ENCODE measurements at places on chromosomes 7 and 10.

- no peak for DNase-seq
Measured at GRCh38 chr7:131219312-131220041, 108.2 kb upstream of the MKLN1 start.

DNA sequence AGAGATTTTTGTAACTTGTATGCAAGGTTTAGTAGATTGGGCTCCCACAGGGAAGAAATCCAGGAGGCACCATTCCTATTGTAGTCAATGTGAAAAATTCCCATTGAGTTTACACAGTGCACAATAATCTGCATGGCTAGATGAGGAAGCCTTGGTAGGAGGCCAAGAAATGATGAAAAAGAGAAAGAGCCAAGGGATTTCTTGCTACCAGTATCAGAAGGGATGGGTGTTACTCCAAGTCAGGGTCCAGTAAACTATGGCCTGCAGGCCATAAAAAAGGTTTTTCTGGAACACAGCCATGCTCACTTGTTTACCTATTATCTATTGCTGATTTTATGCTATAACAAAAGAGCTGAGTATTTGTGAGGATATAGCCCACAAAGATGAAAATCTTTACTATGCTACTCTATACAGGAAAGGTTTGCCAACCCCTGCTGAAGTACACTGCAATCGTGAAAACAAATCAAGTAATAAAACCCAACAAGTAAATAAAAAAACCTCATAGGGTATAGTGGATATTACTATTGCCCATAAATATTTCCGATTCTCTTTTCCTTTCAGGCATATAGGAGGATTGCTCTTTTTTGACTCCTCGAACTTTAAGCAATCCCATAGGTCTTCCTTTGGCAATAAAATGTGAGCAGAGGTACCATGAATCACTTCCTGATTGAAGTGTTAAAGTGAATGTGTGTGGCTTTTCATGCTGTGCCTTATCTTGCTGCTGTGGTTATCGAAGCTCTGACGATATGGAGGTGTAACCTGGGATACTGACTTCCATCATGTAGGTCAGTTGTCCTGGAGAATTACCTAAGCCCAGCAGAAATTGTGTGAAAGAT lies 256.3 kb upstream of the MAGI2 start:
- DNase-seq = no peak

- no peak for DNase-seq
Measured at GRCh38 chr7:116561697-116562483, 37.1 kb downstream of the CAV1 start.

DNA sequence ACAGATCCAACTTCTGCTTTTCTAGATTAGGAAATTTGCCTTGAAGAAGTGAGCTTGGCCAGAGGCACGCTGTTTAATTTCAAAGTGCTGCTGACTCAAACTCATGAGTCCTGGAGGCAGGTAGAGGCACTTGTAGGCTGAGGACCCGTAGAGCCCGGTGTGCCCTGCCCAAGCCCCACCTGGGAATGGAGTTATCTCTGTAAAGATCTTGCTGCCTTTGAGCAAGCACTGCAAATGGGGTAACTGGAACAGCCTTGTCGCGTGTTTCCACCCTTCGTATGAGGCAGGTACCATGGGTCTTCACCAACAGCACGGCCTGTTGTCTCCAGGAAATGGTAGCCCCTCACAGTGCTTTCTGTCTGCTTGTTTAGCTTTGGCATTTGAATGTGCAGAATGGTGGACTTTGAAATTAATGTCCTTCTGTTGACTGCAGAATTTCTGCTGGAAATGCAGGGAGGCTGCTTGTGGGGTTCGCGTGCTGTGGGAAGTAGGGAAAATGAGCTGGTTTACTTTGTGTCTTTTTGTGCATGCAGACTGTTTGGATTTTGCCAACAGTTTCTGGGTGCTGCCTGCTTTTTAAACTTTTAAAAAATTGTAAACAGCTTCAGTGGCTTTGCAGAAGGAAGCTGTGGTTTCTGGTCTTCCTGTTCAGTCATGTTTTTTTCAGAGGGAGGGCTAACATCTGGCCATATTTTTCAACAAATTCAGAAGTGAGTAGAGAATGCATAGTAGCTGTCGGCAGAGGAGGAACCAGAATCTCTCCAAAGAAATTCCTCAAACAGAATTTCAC lies 27.2 kb downstream of the CCM2 start:
- no peak for DNase-seq

- peak; percentile 49 for DNase-seq
Measured at GRCh38 chr7:24979470-24979862, 512 bp downstream of the OSBPL3 start.

GRCh38 chr7:135389971-135390370 lies 119.9 kb downstream of the CNOT4 start:
- DNase-seq = no peak

- DNase-seq = no peak
Measured at GRCh38 chr7:33109758-33110238, 594 bp upstream of the RP9 start.

GRCh38 chr10:114922003-114922402 lies 16.0 kb upstream of the TRUB1 start:
- DNase-seq = no peak

GRCh38 chr7:77866786-77867536 lies 68.4 kb downstream of the PHTF2 start:
- no peak for DNase-seq

DNA sequence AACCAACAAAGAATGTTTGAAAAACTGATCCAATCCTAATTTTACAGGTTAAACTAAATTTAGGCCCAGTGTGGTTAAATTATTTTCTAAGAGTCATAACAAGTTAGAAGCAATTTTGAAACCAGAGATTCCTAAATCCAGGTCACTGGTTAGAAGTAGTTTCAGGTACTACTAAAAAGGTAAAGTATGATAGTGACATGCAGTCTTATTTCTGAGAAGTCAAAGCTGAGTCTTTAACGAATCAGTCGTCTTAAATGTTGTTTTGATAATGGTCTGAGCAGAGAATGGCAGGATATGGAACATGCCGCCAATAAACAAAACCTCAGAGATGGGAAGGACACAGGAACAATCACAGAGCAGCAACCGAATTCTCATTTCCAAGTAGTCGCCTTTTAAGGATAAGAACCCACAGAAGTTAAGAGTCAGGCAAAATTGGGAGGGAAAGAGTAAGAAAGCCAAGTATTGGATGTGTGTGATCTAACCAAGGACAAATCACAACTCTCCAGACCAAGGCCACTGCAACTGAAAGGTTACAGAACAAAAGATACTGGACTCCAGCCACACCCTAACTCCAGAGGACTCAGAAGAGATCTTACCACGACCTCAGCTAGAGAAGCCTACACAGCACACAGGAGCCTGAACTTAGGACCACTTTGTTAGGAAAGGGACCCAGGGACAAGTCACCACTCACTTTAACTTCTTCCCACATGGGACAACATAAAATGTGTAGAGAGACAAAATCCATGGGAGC lies 19.7 kb downstream of the TMEM243 start:
- no peak for DNase-seq

GRCh38 chr10:96369890-96370583 lies 11.2 kb upstream of the OPALIN start:
- DNase-seq = no peak

DNA sequence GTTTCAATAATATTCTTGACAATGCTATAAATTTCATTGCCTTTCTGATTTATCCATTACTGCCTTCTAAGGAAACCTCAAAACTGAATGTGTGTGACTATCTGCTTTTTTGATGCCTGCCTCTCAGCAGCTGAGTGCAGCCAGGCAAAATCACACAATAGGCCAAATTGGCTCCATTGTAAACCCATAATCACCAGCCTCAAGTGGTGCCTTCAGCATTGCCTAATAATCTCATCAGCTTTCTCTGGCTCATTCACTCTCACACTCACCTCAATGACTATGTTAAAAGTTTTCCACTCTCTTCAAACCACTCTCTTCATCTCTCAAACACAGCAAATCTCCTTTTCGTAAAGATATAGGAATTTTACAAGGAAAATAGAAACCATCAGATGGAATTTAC lies 182.5 kb upstream of the COL1A2 start:
- DNase-seq = peak; percentile 8

Measured in neuronal stem cell (in vitro differentiated cells).